ENCODE measurements at places on chromosomes 1 and 21.

DNA sequence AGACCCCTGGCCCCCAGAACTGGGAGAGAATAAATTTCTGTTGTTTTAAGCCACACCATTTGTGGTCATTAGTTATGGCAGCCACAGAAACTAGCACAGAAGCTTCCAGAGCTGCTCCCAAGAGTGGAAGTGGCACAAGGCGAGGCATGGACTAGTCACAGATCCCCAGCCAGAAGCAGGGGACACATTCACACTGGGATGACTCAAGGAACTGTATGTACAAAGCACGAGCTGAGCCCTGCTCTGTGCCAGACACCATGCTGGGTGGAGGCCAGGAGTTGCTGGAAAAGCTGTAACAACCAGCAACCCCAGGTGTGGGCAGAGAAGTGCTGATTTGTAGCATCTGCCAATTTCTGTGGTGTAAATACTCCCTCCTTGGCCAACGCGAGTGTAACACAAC is 55.6 kb downstream of the TCP10L start:
- no peak for DNase-seq

DNA sequence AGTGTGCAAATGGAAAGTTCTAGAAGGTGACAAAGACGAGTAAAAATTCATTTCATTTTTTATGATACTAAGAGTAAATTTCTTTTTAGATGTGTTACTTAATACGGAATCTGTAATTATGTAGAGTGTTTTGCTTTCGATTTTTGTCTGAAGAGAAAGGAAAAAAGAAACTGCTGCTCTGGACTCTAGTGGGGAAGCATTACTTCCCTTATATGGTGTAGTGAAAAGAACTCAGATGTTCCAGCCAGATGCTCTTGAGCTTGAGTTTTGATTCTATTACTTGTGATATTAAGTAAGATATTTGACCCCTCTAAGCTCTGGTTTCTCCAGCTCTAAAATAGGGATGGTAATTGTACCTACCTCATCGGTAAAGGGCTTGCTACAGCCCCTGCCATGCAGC is 12.2 kb upstream of the GPR161 start:
- no peak for DNase-seq

- DNase-seq, result no peak
Measured at GRCh38 chr1:10867138-10867721, 70.8 kb upstream of the CASZ1 start.

DNA sequence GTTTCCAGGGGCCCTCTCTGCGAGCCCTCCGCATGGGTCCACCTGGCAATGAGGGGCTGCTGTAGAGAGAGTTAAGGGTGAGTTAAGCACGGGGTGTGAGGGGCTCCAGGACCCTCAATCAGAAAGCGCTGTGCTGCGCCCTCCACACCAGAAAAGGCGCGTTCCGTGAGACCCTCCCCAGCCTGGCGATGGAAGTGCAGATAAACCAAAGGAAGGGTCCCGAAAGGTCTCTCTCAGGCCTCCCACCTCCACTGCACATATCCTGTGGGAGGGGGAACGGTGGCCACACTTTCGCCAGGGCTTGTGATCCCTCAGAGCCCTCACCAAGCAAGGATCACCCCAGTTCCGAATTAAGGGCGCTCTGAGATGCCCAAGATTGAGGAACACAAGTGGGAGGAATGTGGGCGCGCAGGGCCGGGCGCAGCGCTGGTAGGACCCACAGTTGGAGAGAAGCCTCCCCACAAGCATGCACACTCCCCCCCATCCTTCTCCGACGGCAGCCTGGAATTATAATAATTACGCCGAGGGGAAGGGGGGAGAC is 1.1 kb downstream of the WNT3A start:
- peak; percentile 81 for DNase-seq

- DNase-seq, result no peak
Measured at GRCh38 chr1:196481616-196482015, 126.6 kb downstream of the KCNT2 start.

DNA sequence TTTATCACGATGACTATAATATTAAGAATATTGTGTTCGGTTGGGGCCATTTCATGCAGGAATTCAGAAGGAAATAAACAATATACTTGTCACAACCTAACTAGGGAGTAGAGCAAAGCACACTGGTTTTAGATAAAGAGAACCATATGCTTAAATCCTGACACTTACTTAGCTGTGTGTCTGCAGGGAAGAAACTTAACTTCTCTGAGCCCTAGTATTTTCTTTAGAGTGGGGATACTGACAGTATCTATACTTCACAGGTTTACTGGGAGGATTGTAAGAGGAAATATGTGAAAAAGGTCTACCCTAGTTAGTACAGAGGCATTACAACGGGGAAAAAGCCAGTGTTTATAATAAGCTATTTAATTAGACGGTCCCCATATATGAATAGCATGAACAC is 72.9 kb downstream of the IARS2 start:
- DNase-seq, result no peak

DNA sequence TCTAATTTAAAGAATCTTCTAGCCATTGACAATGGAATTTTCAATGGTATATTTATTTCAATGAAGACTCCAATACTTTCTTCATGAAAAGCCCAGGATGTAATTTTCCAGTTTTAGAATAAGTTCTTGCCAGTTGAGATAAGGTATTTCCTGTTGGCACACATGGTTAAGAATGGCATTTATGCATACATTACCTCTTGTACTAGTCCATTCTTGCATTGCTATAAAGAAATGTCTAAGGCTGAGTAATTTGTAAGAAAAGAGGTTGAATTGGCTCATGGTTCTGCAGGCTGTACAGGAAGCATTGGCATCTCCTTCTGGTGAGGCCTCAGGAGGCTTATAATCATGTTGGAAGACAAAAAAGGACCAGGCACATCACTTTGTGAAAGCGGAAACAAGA is 1179.6 kb downstream of the AMY1C start:
- DNase-seq, result no peak

DNA sequence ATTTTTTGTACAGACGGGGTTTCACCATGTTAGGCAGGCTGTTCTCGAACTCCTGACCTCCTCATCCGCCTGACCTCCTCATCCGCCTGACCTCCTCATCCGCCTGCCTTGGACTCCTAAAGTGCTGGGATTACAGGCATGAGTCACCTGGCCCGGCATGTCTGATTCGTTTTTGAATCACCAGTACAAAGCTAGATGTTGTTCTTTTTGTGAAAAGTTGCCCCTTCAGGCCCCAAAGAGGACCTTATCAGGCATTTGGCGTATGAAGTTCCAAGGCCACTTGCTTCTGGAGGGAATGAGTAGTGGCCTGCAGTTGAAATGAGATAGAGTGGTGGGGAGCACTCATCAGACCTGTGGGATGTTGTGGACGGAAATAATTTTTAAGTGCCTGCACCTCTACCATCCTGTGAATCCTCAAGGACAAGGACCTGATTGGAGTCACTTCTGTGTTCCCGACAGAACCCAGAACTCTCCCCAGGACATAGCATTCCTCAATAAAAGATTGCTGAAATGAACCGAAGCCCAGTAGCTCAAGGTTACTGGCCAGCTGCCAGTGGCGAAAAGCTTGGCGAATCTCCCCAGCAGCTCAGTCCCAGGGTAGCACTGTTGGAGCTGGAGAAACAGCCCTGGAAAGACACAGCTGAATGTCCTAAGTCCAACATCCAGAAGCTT is 50.1 kb downstream of the NDUFS5 start:
- DNase-seq, result no peak

DNA sequence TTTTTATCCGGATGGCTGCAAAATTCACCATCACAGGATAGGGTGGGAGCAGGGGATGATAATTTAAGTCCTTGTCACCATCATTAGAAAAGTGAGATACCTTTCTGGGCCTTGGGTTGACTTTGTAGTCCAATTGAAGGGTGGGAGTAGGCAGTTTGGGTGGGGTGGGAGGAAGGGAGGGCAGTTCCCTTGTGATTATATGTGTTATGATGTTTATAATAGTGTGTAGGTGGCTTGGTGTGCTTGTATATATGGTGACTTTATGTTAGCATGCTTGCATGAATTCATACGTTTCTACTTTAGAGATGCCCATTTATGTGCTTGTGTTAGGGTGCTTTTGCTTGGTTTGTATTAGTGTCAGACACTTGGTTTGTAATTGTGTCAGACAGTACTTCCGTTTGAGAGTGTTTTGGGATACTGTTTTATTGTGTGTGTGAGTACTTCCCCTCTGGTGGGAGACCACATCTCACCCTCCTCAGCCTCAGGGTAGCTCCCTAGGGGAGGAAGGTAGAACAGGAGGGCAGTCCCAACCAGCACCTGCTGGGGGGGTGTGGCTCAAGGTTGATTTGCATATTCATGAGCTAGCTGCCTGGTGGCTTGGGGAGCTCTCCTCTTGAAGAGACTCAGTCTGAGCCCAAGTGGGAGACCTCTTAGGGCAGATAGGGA is 6.3 kb upstream of the POU3F1 start:
- no peak for DNase-seq

DNA sequence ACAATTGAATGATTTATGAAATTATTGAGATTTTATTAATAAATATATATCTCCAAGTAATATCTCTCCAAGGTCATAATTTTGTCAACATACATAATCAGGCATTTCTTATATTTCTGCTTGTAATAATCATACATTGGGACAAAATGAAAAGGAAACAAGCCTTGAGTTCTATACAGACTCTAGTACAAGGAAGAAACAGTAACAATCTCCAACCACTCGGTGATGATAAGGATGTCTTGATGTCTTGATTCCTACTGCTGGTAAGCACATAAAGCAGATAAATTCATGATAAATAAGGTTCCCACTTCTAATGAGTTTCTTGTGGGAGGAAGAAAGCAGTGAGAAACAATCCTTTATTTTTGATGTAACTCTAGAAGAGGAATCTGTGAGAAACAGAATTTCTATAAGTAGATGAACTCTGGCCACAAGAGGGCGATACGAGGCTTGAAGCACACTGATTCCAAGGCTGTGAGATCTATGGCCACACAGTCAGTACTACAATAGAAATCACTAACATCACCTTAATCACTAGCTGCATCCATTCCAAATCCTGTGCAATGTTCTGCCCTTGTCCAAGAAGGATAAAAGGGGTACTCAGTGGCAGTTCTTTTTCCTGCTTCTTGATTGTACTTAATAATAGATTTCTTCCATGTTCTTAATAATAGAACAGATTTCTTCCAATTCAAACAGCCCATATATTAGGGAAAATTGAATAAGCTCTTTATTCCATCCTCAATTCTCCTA is 41.4 kb upstream of the LRRC8B start:
- DNase-seq, result no peak

GRCh38 chr1:232431326-232431725 is 198.6 kb downstream of the SIPA1L2 start:
- no peak for DNase-seq

DNA sequence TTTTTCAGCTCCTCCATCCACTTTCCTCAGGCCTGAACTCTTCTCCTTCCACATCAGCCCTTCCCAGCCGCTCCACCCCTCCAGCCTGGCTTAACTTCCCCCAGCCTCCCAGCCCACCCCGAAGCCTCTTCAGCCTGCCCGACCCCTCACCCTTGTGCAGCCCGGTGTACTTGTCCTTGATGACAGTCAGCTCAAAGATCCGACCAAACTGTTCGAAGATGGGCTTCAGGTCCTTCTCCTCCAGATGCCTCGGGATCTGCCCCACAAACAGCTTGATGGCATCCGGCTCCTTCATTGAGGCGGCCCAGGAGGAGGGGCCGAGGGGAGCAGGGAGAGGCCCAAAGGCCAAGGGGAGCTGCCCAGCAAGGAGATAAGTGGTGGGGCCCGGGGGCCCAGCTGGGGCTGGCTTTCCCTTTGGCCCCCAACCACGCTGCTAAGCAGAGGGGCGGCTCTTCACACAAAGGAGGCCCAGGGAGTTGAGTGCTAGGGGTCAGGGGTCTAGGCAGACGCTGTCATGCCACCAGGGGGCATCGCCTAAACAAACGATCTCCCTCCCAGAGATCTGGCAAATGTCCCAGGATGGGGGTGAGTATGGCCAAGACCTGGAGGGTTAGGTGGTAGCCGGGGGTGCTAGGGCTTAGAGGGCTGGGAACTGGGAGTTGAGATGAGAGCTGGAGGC is 738 bp downstream of the CELF3 start:
- DNase-seq, result no peak

GRCh38 chr1:246537887-246538286 is 28.2 kb downstream of the TFB2M start:
- DNase-seq, result no peak

- DNase-seq, result no peak
Measured at GRCh38 chr21:45316871-45317397, 29.2 kb upstream of the POFUT2 start.

DNA sequence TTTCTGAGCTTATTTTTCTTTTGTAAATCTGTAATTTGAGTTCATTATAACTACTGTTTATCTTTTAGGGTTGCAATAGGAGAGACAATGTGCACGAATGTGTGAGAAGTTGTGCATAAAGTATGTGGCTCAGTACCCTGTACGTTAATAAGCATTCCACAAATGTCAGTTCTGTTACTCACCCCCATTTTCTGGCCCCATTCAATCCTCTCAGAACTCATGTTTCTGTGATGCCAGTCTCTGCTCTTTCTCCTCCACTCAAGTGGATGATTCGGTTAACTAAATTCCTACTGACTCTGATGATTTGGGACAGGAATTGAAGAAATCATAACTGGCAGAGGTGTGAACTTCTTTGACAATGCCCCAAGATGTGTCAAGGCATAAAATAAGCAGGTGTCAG is 10.2 kb upstream of the DMRTB1 start:
- DNase-seq, result no peak

GRCh38 chr1:66464351-66464750 is 69.6 kb upstream of the SGIP1 start:
- no peak for DNase-seq

GRCh38 chr1:19762175-19762779 is 37.4 kb downstream of the TMCO4 start:
- DNase-seq, result no peak

- DNase-seq, result no peak
Measured at GRCh38 chr1:18805925-18806849, 53.3 kb downstream of the TAS1R2 start.

All from vagina (tissue), 2 donors.